Inflammatory macrophage treated with lipopolysaccharide for 1 hour (primary cell): ENCODE measurements at places on chromosomes 4 and X.
A peak's percentile ranks its signal among the peaks of the same experiment; 100 is the strongest.

DNA sequence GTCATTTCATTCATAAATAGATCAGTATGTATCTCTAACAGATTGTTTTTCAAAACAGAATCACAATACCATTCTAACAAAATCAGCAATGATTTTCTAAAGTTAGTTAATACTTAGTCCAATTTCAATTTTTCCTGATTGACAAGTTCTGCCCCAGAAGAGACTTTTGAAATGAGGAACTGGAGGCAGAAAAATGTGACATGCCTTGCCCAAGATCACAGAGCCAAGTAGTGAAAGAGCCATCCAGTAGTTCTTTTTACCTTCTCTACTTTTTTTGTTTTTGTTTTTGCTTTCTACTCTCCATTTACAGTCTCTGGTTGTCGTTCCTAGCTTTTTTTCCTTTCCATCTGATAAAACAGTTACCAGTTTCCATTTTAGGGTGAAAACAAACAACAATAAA lies 129.3 kb upstream of the TMEM164 start:
- peak; percentile 47 for DNase-seq

GRCh38 chrX:115713460-115713859 lies 152.5 kb downstream of the PLS3 start:
- DNase-seq: no peak

DNA sequence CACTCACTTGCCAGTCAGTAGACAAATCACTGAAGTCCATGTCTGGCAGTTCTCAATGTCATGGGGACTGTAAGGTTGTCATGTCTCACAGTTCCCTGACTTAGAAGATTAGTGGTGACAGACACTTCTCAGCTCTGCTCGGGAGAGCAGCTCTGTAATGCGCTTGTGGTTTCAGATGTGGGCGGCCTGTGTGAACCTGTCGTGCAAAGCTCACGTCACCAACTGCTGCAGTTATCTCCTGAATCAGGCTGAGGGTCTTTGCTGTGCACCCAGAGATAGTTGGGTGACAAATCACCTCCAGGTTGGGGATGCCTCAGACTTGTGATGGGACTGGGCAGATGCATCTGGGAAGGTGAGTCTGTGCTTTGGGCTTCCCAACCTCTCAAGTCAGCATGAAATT lies at the start of gene IL9R:
Gene IL9R, plus strand, starts transcription at position 261 of the 400 bp plus-strand sequence. Its CDS starts 64 bp downstream, at position 325.
- no peak for DNase-seq

- DNase-seq: no peak
Observed at GRCh38 chr4:27043200-27043599, 182.6 kb downstream of the STIM2 start.

DNA sequence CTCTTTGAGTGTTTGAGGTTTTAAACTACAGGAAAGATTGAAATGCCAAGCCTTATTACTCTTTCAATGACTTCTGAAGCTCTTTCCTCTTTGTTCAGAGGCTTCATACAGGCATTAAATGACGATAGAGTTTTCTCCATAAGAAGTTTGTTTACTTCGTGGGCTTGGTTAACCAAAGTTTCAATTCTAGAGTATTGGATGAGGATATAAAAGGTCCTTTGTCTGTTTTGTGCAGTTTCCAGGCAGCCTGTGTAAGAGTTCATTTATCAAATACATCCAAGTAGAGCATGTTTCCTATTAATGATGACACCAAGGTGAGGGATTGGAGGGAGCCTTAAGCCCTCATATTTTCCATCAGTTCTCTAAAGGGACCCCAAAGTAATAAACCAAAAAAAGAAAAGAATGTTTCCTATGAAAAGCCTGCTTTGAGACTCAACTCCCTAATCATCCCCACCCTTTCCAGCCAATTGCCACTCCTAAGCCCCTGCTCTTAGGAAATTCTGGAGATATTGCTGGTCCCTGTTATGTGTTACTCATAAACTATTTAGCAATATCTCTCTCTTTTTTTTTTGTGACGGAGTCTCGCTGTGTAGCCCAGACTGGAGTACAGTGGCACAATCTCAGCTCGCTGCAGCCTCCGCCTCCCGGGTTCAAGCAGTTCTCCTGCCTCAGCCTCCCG lies 106.2 kb upstream of the IL13RA1 start:
- no peak for DNase-seq

DNA sequence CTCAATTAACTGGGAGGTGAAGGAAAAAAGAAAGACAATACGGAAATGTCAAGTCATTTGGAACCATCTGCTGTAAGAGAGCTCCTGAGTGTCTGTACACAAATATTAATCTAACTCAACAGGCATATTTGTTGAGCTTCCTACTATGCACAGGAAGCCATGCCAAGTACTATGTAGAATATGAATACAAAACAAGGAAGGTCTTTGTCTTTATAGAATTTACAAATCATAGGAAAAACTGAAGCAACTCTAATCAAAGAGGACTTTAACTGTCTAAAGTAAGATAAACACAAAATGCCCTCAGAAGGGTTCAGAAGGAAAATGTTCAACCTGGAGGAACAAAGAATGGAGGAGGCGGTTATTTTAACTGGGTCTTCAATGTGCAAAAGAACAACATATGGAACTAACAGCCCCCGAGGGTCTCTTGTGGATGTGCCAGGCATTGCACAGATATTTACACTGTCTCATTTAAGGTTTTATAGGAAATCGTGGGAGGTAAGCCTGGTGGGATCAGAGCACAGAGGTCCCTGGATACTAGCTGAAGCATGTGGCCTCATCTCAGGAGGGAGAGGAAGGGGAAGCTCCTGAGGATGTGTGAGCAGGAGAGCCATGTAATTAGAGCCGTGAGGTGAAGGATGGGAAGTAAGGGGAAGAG lies 5.8 kb downstream of the FAM114A1 start:
- DNase-seq: no peak

GRCh38 chr4:96969455-96969854 lies 1129.6 kb downstream of the PDHA2 start:
- DNase-seq: no peak

- no peak for DNase-seq
Observed at GRCh38 chr4:115834441-115834840, 721.0 kb upstream of the NDST4 start.

DNA sequence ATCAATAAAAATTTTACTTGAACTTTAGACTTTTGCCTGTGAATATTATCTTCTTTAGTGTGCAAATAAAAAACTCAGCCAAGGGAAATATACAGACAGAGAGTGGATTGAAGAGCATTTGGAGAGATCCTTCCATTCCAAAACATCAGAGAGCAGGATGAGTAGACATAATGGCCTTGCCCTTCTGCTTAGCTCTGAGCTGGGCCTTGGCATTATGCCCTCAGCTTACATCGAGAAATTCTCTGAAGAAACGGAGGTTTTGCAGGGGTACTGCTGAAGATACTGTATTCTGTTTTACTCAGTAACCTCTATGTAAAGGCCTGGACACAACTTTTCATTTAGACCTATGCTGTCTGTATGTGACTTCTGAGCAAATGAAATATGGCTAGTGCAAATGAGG lies 317.4 kb downstream of the STIM2 start:
- DNase-seq: no peak

DNA sequence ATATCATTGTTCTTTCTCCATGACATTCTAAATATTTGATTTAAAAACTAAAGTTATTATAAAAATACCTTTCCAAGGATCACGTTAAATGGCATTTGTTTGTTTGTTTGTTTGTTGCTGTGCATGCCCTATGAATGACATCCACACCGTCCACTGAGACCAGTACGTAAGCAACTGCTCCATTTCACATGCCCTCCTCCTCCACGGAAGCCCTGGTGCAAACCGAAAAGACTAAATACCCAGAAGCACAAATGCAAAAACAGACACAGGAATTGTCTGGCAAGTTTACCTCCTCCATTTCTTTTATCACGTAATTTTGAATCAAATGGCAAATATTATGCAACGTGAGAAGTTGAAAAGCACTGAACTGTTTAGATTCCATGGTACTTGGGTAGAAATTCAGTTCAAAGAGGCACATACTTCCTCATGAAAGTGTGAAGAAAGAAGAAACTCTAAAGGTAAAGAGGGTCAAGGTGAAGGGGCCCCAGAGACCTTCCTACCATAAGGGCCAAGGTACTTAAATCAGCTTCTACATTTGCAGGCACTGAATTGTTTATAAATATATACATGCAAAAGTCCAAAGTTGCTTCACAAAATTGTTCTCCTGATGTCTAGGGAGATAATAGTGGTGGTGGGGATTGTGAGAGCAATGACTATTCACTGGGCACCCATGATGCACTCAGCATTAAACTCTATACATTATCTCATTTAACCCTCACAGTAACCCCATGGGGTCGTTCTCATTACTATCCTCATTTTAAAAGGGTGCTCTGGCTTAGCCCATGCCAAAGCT lies 23.4 kb downstream of the IRF2 start:
- DNase-seq: peak; percentile 37

DNA sequence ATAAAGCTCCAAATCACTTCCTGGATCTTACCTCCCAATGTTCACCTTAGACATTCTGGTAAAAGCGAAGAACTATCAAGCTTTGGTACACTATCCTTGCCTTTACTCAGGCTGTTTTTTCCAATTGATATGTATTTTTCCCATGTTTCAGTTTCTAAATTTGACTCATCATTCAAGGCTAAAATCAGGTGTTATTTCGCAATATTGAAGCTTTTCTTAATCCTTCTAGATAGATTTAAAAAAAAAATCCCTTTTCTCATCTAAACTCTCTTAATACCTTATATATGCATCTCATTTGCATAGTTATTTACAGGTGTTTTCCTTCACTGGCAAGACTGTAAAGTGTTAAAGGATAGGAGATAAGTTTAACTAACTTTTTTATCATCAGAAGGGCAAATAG lies 608.1 kb upstream of the FAM241A start:
- no peak for DNase-seq

- no peak for DNase-seq
Observed at GRCh38 chr4:187179086-187180058, 455.7 kb upstream of the FAT1 start.

DNA sequence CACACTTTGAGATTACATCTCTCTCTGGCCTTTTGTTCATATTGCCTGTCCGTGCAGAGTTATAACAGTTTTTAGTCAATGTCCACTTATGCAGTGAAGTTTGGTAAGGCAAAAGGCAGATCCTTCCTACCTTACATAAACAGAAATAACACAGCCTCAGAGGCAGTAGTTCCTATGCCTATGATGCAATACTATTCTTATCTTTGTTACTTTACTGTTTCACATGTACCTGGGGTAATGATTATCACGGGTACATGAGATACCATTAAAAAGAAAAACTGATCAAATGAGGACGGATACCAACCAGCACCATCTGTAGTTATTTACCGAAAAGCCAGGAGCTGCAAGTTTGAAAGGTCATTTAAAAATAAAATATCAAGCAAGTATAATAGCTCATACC lies 166.8 kb downstream of the BTC start:
- DNase-seq: no peak
